Stimulated activated CD8-positive, alpha-beta memory T cell treated with anti-CD3 and anti-CD28 coated beads, Interleukin-4, amount 100 ng/mL, for 1 hour (primary cell): ENCODE measurements at places on chromosomes 6 and 20.

DNA sequence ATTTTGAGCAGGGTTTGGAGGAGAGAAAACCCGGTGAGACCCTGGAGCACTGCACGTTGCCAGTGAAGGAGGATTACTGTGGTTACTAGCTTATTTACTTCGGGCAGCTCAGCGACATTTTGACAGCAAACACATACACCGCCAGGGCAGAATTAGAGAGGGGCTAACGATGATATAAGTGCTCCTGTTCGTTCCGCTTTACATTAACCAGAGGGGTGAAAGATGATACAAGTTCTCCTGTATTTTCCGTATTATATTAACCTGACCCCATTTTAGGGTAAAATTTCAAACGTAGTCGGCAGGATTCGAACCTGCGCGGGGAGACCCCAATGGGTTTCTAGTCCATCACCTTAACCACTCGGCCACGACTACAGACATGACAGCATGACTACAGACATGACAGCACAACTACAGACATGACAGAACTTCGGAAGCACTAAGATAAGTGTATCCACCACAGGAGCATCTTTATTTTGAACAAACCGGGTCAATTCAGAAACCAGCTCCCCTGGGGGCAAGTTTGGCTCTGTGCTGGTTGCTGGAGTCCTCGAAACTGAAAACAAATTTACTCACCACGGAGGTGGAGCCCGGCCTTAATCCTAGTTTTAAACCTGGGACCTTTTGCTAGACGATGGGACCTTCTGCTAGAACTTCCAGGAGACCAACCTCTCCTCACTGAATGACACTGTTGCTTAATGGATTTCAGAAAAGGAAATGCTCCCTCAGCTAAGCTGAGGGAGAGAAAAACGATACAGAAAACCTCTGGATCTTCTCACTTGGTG lies 80.4 kb upstream of the ZNF184 start:
- no peak for DNase-seq

DNA sequence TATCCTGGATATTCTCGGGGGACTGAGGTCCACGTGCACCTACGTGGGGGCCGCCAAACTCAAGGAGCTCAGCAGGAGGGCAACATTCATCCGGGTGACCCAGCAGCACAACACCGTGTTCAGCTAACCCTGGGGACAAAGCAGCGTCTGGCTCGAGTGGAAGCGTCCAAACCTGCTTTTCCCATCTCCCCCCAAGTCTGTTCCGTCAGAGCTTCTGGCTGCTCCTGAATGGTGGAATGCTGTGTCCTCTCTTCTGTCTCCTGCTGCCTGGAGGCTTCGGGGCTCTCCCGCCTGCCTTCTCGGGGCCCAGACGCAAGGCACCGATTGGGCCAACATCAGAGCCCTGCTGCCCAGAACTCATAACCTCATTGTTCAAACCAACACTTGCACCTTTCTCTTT lies 56.7 kb downstream of the GMPR start:
- DNase-seq: no peak

GRCh38 chr20:59657459-59658046 lies 53.2 kb downstream of the PHACTR3 start:
- no peak for DNase-seq

DNA sequence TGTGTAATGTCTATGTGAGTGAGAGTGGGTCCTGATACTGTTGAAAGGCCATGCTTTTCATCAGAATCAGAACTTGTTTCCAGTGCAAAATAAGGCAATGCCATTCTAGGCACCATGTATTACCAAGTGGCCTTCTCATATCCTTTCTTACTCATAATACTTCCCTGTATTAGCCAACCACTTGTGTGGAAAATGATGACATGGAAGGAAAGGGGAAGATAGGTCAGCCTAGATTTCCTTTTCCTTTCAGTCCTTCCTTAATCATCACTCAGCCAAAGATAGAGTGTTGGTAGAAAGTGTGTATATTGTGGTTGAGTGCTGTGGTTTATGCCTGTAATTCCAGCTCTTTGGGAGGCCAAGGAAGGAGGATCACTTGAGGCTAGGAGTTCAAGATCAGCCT lies 158.6 kb upstream of the PREP start:
- DNase-seq: no peak

- DNase-seq: no peak
These were observed 1056.2 kb downstream of the EPHA7 start for GRCh38 chr6:92363111-92363510.
